ENCODE measurements at places on chromosomes 5 and 9. TPM values are rescaled to one million over a fixed set of nuclear protein-coding genes. Genes with fewer than 3 reads are reported as not detected.

Gene ZNF883
- total RNA-seq = 4.1 TPM

- DNase-seq = no peak
Measured at GRCh38 chr9:107373809-107374208, 90.7 kb downstream of the RAD23B start.

- DNase-seq = no peak
Measured at GRCh38 chr5:107893642-107894041, 222.9 kb upstream of the EFNA5 start.

GRCh38 chr5:8289779-8290178 is 420.8 kb downstream of the MTRR start:
- no peak for DNase-seq

DNA sequence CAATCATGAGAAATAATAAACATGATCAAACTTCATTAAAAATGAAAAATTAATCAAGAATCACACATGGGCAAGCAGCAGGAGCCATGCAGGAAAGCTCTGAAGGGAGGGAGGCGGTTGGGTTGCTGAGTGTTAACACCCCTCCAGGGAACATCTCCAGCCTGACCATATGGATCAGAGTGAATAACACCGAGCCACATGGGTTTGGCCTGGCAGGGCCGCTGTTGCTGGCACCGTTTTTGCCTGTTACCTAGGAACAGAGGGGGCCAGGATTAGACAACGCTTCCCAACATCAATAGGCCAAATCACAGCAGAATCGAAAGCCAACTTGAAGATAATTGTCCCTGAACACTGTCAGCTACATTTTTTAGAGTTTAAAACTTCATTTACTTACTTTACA is 160.2 kb downstream of the DENND1A start:
- no peak for DNase-seq

Measured in right atrium auricular region (tissue), 2 donors.